Aorta (tissue), 5 donors: ENCODE measurements at places on chromosomes 6 and 20.

DNA sequence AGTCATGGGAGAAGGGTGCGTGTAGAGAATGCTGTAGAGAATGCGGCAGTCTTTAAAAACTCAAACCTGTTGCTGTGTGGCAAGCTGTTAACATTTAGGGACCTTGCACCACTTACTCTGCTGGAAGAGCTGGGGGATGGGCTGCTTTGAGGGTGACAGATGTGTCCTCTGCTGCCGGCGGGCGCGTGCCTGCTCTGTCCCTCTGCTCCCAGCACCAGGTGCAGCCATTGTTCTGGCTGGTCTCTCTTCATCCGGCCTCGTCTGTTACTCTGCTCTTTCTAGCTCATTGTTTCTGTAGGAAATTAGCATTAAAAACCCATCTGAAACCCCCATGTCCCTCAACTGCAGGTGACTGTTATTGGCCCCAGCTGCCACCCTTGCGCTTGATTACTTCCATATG lies 78.5 kb downstream of the CBFA2T2 start:
- no peak for DNase-seq

DNA sequence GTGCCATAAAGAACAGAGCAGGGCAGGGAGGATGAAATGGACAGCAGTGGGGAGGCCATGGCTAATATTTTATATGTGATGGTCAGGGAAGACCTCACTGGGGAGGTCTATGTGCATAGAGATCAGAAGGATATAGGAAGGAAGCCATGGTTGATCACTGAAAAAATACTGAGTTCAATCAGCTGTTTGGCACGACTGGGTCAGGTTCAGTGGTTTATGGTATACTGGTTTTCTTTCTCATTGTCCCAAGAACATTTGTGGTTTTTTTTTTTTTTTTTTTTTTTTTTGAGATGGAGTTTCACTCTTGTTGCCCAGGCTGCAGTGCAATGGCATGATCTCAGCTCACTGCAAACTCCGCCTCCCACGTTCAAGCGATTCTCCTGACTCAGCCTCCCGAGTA lies 78.3 kb upstream of the TIAM2 start:
- DNase-seq = no peak

- no peak for DNase-seq
These were observed 18.5 kb downstream of the RAE1 start for GRCh38 chr20:57369596-57369995.

DNA sequence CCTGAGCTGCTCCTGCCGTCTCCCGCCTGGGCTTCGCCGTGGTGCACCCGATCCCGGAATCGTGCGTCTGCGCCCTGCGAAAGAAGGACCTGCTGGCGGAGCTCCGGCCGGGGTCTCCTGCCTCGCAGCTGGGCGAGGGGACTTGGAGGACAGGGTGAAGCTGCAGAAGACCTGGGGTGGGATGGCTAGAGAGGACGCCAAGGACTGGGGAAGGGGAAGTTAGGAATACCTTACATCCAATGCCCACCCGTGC lies 150.2 kb downstream of the PRL start:
- DNase-seq = no peak

DNA sequence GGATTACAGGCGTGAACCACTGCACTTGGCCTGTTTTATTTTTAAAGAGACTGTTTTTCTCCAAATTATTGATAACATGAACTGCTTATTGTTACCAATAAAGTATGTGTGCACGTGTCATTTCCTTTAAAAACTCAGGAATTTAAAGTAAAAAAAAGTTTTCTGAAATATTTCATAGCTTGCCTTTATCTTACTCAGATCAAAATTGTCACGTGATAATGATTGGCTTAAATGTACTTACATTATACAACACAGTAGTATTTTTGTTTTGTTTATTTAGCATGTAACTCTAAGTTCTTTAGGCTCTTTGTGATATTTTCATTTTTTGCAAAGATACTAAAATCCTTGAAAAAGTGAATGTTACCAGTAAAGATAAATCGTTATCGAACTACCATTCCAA lies 174.1 kb downstream of the ZFAND3 start:
- DNase-seq = no peak
